ENCODE measurements at places on chromosomes 13 and 19. TPM values are rescaled to one million over a fixed set of nuclear protein-coding genes. Genes with fewer than 3 reads are reported as not detected.

The SPATA13 gene
- 11.7 TPM for total RNA-seq

The KIR3DL2 gene
- total RNA-seq, result not detected

The DACT3 gene
- total RNA-seq, result 6.8 TPM

The ZNF99 gene
- not detected for total RNA-seq

The PABPC3 gene
- 0.10 TPM for total RNA-seq

The CYP2S1 gene
- total RNA-seq, result 0.46 TPM

The JSRP1 gene
- total RNA-seq, result 0.36 TPM

The REEP6 gene
- 2.1 TPM for total RNA-seq

The CYP2A6 gene
- not detected for total RNA-seq

The TPTE2 gene
- not detected for total RNA-seq

The ZNF524 gene
- total RNA-seq, result 9.5 TPM
